ENCODE measurements at places on chromosomes 1 and 21.
A peak's percentile ranks its signal among the peaks of the same experiment; 100 is the strongest.

GRCh38 chr21:34517491-34518245 is 5.7 kb upstream of the KCNE1 start:
- DNase-seq, result no peak

GRCh38 chr1:167518331-167518700 is at the start of gene CD247:
CD247 (minus strand) TSS chr1:167518529; CDS start chr1:167518465, 64 bp downstream.
- DNase-seq, result no peak

- DNase-seq, result no peak
These were observed 16.2 kb downstream of the CD247 start for GRCh38 chr1:167502192-167502551.

- no peak for DNase-seq
These were observed 45.2 kb downstream of the MATN1 start for GRCh38 chr1:30678209-30678608.

GRCh38 chr1:66929146-66929688 is 4.4 kb downstream of the MIER1 start:
- DNase-seq, result no peak

DNA sequence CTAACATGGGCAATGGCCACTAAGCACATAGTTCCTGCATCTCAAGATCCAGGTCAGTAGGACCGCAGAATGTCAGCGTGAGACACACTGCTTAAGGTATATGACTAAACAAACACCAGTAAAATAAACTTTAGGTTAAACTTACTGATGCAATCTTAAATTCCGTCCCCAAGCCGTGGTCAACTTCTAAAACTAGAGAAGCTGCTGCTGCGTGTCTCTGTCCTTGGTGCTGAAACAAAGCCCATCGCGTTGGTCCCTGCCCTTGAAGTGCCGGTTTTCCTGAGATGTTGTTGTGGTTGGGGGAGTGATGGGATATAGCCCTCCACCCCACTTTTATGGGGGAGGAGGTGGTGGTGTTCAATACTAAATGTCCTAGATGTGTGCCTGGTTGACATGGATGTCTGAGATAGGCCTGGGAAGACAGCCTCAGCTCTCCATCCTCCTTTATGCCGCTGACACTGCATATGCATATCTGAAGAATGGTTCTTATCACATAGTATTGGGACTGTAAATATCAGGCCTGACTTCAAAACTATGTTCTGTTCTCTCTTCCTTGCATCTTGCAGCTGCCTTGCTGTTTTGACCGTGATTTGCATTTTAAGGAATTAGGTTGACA is 72.0 kb upstream of the KCNA3 start:
- no peak for DNase-seq

DNA sequence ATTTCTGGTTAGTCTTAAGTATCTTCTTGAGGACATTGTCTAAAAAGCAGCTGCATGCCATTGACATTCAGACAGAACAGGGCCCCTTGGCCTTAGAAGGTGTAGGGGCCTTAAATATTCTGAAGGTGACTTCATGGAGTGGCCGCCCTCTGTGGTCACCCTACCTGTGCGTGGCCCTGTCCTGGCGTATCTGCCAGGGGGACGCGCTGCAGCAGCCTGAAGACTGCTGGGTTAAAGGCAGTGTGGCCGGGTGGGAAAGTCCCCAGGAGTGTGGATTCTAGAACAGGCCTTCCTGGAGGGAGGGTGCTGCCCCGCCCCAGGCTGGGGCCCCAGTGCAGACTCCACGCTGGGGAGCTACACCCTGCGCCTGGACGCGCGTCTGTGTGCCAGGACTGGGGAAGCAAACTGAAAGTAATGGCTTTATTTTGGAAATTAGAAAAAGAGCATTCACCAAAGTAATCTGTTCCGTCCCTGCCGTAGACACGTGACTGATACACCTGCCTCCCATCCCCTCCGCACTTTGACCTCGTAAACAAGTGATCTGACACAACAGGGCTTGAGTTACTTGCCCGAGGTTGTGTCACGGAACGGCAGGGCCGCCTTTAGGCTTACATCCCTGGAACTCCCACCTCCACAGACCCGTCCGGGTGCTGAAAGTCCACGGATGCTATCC is 1.8 kb downstream of the AGPAT3 start:
- DNase-seq, result no peak

GRCh38 chr1:40432644-40433390 is 17.5 kb upstream of the ZFP69B start:
- no peak for DNase-seq

DNA sequence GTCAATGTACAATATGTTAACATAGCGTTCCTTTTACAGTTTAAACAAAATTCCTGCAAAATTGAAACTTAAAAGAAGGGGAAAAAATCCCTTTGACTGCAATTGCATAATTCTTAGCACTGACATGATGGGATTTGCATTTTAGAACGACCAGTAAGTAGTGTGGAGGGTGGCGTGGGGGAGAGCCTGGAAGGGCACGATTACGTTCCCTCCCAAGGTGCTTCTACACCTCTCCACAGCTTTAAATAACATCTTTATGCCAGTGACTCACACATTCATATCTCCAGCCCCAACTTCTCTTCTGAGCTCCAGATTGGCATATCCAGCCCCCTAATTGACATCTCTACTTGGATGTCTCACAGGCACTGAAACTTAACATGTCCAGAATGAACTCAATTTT is 64.3 kb downstream of the OLFML3 start:
- DNase-seq, result no peak

- DNase-seq, result peak; percentile 53
These were observed 9.0 kb downstream of the PRDX1 start for GRCh38 chr1:45512641-45513054.

- DNase-seq, result no peak
These were observed 73.9 kb upstream of the TNFSF4 start for GRCh38 chr1:173280899-173281660.

- DNase-seq, result no peak
These were observed 33.6 kb downstream of the USP25 start for GRCh38 chr21:15763359-15763758.

DNA sequence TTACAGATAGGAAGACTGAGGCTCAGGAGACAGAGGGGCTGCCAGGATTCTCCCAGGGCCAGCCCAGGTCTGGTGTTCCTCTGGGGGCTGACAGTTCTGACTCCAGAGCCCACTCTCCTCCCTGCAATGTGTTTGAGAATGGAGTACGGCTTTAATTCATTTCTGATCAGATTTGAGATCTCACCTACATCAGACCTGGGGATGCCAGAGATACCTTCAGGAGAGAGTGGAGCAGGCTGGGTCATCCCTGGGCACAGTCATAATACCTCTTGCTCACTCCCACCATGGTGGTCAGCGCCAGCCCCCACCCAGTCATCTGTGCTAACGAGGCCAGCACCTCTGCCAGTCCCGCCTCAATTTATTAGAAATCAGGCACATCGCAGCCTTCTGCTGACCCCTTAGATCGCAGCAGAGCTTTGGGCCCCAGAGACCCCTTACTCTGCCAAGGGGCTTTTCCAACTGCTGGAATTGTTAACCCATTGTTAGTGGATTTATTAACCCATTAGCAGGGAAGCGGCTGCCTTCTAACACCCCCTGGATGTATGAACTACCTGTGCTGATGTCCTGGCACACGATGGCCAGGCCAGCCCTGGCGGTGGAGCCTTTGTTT is 352.1 kb downstream of the MATN1 start:
- DNase-seq, result no peak

GRCh38 chr1:39973503-39974135 is 18.7 kb downstream of the MFSD2A start:
- peak; percentile 59 for DNase-seq

GRCh38 chr1:153548722-153549688 is at the start of gene S100A3:
S100A3 (minus strand) TSS chr1:153549258; CDS start chr1:153548485, 773 bp downstream.
- DNase-seq, result no peak

DNA sequence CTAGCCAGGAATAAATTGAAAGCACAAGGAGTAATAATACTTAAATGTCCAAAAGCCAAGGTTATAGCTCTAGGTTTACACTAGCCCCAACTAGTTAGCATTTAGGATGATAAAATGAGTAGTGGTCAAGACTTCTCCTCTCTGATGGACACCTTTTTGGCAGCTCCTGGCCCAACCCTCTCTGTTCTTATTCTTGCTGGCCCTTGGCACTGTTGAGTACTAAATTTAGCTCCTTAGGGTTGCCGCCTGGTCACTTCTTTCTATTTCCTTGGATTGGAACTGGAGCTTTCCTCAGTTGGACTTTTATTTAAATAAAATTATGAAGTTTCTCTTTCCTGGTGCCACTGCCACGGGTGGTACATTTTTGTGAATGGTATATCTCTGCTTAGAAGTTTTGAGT is 28.3 kb downstream of the ARID1A start:
- DNase-seq, result no peak

DNA sequence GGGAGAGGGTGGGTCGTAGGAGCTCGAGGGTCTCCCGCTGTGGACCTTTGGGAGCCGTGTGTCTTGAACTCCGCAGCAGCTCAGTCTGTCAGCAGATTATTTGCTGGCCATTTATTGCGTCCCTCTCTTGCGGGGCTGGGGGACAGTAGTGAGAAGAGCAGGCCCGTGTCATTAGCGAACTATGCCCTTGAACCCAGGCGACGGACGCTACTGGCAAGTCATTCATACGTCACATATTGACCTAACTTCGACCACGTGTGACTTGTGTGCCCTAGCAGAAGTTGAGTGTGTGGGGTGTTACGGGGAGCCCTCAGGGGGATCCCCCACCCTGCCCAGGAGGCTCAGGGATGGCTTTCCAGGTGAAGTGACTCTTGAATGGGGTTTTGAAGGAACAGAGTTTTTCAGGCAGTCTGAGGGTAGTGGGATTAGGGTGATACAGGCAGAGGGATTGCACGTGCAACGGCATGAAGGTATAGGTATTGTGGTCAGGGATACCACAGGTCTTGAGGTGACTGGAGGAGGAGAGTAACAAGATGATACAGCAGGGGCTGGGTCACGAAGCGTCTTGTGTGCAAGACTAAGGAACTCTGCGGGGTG is 13.0 kb downstream of the RCC1 start:
- peak; percentile 33 for DNase-seq

GRCh38 chr21:38129711-38130110 is 127.1 kb upstream of the KCNJ15 start:
- DNase-seq, result peak; percentile 44

DNA sequence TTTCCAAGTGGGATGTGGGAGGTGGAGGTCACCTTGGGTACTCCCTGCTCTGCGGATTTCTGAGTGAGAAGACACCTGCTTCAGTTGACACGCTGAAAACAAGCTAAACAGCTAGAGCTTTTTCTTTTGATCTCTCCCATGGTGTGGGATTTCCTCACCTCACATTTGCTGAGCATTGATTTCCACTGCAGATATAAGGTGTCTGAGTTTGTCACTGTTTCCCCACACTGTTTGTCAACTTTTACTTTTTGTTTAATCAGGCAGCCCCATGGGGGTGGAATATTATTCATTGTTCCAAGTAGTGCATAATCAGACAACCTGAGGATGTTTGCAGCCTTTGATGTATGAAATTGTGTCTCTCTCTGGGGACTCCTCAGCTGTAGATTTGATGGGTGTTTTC is 49.5 kb downstream of the FASLG start:
- no peak for DNase-seq

DNA sequence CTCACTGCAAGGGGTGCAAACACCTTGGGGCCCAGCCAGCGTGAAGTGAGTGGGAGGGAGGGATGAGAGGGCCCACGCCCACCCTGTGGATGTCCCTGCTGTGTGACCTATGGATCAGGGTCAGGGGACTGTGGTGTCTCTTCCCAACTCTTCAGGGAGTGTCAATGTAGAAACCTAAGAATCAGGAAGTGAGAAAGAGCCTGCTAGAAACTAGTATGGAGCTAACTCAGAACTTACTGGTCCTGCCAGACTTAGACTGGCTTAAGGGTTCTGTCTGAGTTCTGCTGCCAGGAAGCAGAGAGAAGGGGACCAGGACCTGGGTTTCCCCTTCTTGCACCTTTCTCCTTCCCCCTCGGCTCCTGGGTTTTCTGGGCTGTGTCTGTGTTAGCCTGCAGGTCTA is 1.8 kb upstream of the IL10 start:
- no peak for DNase-seq

Data from NCI-H146 (cell line).